ENCODE measurements at places on chromosomes 13 and 19. TPM values are rescaled to one million over a fixed set of nuclear protein-coding genes. Genes with fewer than 3 reads are reported as not detected.
A peak's percentile ranks its signal among the peaks of the same experiment; 100 is the strongest.

DNA sequence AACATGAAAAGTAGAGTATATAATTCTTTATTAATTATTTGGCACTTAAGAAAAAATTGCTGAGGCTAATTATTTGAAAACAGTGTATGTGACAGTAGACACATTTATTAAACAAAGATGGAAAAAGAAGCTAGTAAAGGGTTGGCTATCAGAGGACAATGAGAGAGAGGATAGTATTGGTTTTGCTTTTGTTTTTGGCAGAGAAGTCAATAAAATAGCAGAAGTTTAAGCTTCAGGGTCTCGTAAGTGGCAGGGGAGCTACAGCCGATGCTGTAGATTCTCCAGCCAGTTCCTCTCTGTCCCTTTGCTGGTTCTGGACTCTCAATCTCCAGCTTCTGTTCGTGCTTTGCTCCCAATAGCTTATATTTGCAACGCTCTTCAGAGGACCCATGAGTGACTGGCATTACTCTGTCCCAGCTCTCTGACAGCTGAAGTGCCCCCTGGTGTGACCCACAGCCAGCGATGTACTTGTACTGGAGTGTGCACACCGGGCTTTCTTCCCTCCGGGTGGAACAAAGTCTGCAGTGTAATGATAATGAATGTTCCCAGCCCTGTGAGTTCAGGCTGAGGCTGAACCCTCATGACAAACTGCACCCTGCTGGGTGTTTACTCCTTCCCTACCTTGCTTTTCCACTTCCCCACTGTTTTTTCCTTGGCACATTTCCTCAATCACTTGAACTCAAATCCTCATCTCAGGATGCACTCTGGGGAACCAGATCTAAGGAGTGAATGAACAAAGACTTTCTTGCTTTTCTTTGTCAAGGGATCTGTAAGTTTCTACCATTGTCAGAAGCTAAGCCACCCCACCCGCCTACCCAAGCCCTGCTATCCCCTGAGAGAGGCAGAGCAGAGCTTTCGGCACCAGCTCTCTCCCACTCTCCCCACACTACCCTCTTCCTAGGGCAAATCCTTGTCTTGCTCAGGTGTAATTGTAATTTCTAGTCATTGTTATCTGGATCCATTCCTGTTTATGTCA lies 254.8 kb downstream of the LHFPL6 start:
- DNase-seq, result no peak

Gene ZSCAN4
- not detected for total RNA-seq

Gene CLIP3
- 0.07 TPM for total RNA-seq

Gene MBD3
- total RNA-seq, result 131 TPM

GRCh38 chr19:30671622-30672051 lies 299.5 kb downstream of the ZNF536 start:
- DNase-seq, result no peak

Gene ICAM5
- total RNA-seq, result 2.0 TPM

Gene C19orf33
- 169 TPM for total RNA-seq

DNA sequence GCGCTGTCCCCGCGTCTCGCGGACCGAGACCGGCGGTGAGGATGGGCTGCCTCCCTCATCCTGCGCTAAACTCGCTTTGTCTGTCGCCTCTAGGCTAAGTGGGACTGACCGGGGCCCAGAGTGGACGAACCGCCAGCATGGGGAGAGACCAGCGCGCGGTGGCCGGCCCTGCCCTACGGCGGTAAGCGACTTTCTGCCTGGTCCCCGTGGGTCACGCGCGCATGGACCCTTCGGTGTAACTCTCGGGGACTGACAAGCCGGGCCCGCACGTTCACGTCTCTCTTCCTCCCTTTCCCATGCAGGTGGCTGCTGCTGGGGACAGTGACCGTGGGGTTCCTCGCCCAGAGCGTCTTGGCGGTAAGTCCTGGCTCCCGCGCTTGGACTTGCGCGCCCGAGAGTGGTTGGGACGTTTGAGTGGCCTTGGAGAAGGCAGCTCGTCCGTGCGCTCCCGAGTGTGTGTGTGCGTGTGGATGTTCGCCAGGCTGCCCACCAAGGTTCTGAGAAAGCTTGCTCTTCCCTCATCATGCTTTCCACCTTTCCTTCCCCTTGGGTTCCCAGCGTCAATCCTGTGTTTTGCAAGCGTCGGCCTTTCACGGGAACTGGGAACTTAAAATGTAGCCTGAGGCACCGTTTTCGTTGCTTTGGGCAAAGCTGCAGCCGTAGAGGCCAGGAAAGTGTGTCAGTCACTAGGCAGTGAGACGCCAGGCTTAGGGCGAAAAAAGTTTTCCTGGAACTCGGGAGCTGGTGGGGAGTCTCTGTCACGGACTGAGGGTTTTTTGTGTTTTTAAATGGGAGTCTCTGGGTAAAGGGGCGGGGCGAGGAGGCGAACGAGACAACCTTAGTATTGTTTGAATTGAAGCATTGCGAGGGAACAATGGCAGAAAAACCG lies 927 bp downstream of the COL4A2 start:
- peak; percentile 53 for DNase-seq

- no peak for DNase-seq
Observed at GRCh38 chr13:71864094-71864985, 2.7 kb downstream of the DACH1 start.

Gene P2RY11
- total RNA-seq, result 11.1 TPM

Gene LRRC63
- total RNA-seq, result 0.26 TPM

- DNase-seq, result no peak
Observed at GRCh38 chr13:69450245-69450644, 657.4 kb upstream of the ATXN8OS start.

GRCh38 chr13:43335764-43336163 lies 312.4 kb downstream of the DNAJC15 start:
- DNase-seq, result no peak

- DNase-seq, result no peak
Observed at GRCh38 chr19:4272894-4273293, 6.2 kb upstream of the SHD start.

GRCh38 chr13:114151565-114152284 lies 19.3 kb upstream of the RASA3 start:
- peak; percentile 84 for DNase-seq

DNA sequence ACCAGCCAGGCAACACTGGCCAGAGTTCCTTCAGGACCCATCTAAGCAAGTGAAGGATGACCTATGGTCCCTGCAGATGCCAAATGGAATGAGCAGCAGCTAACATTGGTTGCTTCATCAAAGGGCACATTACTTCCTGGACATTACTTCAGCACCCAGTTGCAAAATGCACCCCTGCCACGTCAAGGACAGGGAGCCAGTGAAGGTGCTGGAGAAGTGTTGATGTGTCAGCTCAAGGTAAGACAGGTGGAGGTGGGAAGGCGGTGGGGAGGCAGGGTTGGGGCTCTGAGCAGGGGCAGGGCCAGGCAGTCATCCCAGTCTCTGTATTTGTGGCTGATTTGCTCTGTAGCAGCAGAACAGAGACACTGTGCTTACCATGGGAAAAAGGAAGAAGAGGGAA lies 14.6 kb downstream of the CSNK1A1L start:
- DNase-seq, result no peak

GRCh38 chr13:48235341-48236135 lies 2.5 kb downstream of the ITM2B start:
- peak; percentile 32 for DNase-seq

Gene CYP2F1
- total RNA-seq, result not detected

DNA sequence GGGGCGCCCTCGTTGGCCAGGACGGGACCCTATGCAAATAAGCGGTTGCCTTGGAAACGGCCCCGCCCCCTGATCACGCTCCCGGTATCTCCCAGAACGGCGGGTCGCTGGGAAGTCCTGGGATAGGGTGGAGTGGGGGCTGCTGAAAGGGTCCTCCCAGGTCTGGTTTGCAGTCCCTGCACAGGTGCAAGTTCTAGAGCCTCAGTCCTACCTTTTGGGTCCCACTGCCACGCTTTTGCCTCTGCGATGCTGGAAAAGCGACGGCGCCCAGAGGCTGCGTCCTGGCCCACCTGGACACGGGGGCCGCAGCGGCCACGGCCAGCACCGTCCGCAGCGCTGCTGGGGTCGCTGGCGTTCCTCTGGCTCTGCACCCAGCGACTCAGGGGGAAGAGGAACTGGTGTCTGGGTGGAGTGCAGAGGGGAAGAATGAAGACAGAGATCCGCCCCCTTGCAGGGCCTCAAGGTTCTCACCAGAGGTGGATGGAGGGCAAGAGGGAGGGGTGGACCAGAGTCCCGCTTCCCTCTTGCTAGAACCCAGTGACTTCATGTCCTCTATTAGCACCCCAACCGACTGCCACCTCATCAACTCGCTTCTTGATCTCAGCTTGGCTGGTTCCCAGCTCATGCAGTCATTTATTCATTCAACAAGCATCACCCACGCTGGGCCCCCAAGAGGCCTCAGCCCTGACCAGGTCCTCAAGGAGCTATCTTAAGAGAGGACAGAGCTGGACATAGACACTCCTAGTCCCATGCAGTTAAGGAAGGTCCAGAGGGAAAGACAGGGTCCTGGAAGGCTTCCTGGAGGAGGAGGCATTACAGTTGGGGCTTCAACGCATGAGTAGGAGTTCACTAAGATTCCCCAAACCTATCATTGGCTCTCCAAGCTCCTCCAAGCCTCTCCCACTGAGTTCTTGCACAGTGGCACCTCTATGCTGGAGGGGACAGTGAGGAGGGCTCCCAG lies at the start of gene LRRC25:
TSS of gene LRRC25 (minus strand) at position 381 of the 961 bp plus-strand sequence. CDS start 659 bp downstream, outside the sequence.
- no peak for DNase-seq

- DNase-seq, result no peak
Observed at GRCh38 chr13:98922306-98922705, 55.6 kb downstream of the DOCK9 start.

GRCh38 chr19:55091955-55092354 lies 16.3 kb downstream of the EPS8L1 start:
- no peak for DNase-seq

DNA sequence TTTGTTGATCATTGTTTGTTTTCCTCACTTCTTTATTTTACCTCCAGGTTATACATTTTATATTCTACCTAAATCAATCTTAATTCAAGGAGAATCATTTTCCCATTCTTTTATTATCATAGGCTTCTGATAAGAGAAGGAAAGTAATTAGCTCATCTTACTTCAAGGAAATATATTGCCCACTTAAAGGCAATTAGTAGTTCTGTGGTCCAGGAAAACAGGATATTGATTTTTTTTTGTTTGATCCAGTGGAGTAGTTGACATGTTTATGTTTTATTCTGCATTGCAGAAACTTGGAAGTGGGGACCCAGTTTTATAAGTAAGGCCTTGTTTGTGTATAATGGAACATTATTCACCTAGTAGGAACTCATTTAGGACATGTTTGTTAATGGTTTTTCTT lies 390.6 kb downstream of the NDFIP2 start:
- no peak for DNase-seq

DNA sequence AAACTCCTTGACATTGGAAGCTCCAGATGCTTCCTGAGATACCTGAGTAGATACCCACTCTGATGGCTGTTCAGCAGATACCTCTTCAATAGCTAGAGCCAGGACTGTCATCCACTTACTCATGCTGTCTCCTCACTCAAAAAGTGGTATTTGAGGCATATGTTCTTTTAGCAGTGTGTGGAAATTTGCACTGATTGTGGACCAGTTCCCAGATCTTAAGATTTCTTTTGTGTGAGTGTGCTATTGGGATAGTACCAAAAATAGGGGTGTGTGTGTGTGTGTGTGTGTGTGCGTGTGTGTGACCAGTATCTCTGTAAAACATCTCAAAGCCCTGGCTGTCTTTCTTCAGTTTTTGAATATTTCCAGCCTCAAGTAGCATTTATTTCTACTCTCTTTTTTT lies 108.3 kb downstream of the SLITRK5 start:
- no peak for DNase-seq

Gene HAUS8
- 19.1 TPM for total RNA-seq

Gene TRIM28
- 1,169 TPM for total RNA-seq

GRCh38 chr19:3801412-3802096 lies 15.4 kb upstream of the MATK start:
- peak; percentile 10 for DNase-seq

Gene RDH8
- not detected for total RNA-seq

DNA sequence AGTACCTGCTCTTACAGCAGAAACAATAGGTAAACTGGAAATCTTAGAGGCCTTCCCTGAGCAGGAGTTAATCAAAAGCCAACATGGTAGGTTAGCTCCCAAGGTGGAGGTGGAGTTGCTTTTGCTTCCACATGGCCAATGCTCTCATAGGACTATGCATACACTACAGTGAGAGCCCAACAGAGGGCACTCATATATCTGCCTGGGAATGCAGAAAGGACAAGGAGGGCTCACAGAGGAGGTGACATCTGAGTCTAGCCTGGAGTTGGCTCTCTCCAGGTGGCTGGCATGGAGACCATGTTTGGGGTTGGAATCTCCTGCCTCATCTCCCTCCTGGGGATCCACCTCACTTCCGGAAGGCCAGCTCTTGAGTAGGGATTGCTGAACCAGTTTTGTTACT lies 34.6 kb downstream of the ATP8A2 start:
- DNase-seq, result peak; percentile 4

- no peak for DNase-seq
Observed at GRCh38 chr13:106734198-106734597, 166.3 kb upstream of the ARGLU1 start.

Gene POLRMT
- total RNA-seq, result 60.5 TPM

- DNase-seq, result no peak
Observed at GRCh38 chr13:103876571-103876970, 810.4 kb upstream of the SLC10A2 start.

Gene ZNF836
- total RNA-seq, result 8.0 TPM

DNA sequence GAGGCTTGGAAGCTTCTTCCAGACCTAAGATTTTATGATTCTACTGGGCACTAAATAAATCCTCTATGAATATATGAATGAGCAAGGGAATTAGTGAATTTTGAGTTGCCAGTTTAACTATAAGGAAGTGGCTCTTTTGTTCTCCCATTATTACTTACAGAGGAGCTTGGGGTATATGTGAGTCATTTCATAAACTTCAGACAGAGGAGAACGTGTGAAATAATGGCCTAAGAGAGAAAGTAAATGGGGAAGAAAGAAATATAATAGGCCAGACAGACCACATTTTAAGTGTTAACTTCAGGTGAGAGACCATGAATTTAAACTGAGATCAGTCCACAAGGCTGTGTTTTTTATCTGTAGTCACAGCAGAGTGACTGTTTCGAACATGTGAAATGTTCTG lies 570.9 kb downstream of the GPC6 start:
- DNase-seq, result no peak

DNA sequence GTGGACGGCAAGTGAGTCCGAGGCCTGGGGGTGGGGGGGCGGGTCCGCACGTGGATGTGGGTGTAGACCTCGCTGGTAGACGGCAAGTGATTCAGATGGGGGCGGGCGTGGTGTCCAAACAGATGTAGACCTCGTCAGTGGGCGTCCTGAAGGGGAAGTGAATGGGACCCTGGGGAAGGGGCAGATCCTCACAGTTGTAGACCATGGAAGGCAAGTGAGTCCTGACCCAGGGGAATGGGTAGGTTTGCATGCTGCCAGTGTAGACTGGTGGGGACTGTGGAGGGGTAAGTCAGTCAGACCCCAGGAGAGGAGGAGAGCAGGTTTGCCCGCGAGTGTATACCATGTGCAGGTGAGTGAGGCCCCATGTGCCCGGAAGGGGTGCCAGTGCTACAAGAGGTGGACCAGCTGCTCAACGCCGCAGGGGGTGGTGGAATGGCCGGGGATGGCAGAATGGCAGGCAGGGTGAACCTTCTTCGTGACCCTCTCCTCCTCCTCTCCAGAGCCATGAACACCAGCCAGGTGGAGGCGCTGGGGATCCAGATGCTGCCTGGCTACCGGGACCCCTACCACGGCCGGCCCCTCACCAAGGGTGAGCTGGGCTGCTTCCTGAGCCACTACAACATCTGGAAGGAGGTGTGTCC lies 22.1 kb downstream of the COLGALT1 start:
- DNase-seq, result no peak

Gene TMEM145
- total RNA-seq, result 0.29 TPM

Gene ZNF541
- not detected for total RNA-seq

Gene WDR87
- total RNA-seq, result not detected

GRCh38 chr13:73715114-73715910 lies 418.9 kb downstream of the KLF12 start:
- DNase-seq, result no peak

Gene ADPRHL1
- total RNA-seq, result 9.7 TPM

Measured in PC-3 (cell line).